Activated CD4-positive, CD25-positive, alpha-beta regulatory T cell treated with anti-CD3 and anti-CD28 coated beads, Interleukin-2, amount 50 U/mL, for 16 hours (primary cell): ENCODE measurements at places on chromosomes 4 and X.

DNA sequence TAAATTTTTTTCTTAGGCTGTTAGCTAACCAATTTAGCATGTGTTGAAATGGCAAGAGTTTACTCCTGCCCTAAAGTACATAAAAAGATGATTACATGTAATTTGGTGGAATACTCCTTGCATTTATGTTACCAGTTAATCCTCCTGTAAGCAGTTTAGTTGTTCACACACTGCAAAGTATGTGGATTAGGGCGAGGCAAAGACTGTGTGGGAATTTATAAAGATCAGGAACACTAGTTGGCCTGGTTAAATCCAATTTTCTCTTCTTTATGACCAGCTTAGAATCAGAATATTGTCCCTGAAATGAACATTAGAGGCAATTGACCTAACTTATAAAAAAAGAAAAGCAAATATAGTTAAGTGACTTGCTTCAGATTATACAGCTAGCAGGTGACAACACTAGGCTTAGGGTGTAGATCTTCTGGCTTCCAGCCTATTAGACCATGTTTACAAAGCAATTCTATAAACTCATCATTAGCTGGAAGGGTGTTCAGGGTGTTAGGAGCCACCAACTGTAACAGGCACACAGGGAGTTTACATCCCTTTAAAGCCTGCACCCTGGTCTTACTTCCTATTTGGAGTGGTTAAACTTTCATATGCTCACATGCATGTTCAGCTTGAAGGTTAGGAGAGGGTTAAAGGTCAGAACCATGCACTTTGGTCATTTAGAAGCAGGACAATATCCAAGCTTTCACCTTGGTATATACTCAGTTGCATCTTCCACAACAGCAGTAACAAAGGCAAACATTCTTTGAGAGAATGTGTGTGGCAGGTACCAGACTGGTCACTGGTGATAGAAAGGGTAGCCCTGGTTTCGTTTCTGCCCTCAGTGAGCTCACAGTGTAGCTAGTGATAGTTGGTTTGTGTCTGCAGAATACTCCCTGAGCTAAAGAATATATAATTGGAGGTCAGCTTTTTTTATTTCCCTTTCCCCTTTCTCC is 72.6 kb downstream of the GC start:
- DNase-seq: no peak

DNA sequence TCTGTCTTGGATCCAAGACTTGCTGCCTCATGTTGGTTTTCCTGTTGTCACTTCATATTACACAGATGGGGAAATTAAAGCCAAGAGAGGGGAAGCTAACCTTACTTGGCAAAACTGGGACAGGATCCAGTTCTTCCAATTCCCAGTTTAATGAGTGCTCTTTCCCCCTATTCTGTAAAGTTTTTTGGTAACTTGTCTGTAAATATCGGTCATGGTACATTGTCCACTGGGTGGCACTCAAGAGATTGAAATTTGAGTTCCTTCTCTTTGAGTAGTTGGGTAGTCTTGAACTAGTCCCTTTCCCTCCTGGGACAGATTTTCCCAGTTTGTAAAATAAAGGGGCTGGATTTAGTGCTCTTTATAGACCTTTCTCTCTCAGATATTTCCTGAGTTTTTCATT is 12.4 kb upstream of the EOLA2 start:
- no peak for DNase-seq

DNA sequence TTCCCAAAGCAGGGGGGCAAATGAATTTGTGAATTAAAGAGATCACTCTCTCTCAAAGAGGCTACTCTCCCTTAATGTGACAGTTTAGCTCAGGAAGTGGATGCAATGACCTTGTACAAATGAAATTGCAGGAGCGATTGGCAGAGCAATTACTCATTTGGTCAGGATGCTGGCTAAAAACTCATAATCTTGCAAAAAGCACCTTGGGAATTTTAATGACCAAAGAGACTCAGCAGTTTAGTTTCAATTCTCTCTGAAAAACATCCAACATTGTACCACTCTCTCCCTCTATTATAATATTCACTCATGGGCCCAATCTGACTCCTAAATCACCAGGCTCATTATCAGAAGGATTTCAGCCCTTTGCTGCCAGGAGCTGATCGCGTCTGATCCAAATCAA is 26.1 kb downstream of the PDGFC start:
- DNase-seq: no peak

GRCh38 chr4:66736606-66737005 is 808.7 kb downstream of the CENPC start:
- no peak for DNase-seq

DNA sequence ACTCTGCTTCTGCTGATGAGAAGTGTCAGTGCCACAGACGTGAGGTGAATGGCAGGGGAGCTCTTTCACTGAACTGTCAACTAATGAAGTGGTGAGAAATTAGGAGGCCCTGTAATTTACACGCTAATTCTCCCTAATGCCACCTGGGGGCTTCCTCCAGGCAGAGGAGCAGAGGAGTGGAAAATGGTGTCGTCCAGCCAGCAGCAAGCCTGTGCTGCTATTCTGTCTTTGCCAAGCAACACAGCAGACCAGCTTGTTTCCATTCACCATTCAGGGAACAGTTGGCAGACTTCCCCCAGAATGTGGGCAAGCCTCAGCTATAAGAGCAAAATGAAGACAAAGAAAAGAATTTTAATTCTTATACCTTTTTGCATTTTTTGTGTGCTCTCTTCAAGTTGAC is 245.2 kb upstream of the TET2 start:
- no peak for DNase-seq

GRCh38 chrX:66489339-66489738 is 149.5 kb downstream of the EDA2R start:
- no peak for DNase-seq

- no peak for DNase-seq
Measured at GRCh38 chr4:128737098-128737513, 72.4 kb upstream of the JADE1 start.

DNA sequence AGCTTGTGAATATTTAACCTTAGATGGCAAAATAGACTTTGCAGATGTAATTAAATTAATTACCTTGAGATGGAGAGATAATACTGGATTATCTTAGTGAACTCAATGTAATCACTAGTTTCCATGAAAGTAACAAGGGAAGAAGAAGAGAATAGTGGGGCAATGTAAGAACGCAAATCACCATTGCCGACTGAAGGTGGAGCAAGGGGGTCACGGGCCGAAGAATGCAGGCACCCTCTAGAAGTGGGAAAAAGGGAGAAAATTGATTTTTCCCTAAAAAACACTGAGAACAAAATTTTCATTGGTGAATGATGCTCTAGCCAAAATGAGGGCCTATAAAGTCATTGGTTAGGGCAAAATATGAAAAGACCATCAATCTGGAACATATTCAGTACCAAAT is 375.6 kb upstream of the EPHA5 start:
- DNase-seq: no peak

- DNase-seq: no peak
Measured at GRCh38 chr4:26896636-26897035, 36.0 kb downstream of the STIM2 start.

DNA sequence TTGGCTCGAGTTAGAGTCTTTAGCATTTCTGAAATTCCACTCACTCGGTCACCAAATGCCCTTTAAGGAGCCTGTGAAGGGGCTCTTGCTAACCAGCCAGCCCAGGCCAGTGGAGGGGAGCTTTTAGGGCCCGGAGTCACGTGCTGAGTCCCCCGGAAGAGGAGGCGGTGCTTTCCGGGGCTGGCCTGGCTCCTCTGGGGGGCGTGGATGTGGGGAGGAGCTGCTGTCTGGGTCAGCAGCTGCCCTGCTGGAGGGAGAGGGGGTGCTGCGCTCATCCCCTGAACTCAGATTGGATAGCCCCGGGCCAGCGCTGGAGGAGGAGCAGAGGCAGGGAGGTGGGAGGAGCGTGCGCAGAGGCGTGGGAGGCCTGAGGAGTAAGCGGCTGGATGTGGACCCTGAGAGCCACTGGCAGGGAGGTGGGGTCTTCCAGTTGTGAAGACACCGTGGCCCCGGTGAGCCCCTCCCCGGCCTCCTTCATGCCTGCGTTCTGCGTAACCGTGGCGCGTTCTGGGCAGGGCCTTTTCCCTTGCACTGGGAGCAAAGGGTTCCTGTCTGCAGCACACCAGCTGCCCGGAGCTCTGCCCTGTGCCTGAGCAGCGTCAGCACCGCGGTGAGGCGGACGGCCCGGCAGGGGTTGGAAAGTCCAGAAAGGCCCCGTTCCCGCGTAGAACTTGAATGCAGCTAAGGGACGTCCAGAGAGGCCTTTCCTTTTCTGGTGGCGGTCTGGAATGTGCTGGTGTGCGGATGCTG is 19.7 kb downstream of the MAEA start:
- DNase-seq: peak; percentile 18

DNA sequence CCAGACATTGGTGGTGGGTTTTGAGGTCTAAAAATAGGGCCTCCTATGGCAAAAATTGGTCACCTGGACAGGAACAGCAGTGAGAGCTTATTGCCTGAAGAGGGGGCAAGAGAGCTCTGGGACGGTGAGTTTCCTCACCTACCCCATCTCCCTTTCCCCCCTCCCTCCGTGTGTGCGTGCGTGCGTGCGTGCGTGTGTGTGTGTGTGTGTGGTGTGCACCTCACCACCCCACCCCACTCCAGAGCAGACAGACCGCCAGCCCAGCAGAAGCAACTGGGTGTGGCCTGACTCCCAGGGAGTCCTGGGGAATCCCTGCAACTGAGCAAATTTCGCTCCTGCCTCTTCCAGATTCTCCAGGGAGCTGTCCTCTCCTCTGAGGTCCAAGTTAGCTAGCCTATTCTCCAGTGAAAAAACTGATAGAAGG is 44.7 kb downstream of the PRPS1 start:
- DNase-seq: peak; percentile 47

DNA sequence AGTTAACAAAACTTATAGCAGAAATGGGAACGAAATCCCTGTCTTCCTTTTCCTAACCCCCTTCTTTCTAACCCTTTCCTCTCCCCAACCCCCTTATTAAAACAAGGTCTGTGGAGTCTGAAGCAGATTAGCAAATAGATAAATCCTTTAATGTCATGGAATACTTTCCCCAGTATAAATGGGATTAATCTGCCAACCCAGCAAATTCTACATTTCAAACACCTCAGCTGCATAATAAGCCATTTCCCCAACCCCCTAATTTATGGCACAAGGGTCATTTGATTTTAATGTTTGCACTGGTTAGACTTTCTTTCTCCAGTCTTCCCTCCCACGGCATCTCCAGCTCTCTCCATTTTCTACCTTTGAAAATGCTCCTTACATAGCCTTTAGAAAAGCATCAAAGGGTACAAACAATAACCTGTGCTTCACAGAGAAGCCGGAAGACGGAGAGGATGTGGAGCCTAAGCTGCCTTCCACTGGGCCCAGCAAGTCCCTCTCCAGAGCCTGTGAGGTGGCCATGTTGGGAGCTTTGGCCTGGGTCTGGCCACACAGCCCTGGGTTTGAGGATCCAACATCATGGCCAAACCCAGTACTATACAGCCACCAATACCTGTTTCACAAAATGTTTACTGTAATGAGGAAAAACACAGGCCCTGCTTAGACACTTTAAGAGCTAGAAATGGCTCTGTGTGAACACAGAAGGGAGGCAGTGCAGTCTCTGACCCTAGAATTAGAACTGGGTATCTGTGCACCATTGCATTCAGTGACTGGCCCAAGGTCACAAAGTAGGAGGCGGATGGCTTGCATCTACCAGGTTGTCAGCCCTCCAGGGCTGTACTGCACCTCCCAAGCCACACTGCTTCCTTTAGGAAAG is 56.9 kb upstream of the SPRY1 start:
- no peak for DNase-seq

GRCh38 chr4:115090483-115091075 is 22.8 kb downstream of the NDST4 start:
- no peak for DNase-seq

DNA sequence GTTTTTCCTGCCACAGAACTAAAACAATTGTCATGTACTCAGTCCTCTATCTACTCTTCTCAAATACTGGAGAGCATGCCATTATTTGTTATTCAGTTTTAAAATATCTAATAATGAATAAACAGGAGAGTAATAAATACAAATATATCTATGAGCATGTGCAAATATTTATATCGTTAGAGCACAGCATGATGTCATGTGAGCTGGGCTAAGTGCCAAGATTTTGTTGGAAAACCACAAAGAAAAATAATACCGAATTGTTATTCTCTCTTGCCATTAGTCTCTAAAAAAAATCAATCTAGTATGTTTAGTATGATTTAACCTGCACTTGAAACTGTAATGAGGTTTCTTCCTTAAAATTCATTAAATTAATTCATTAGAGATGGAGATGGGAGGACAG is 97.3 kb downstream of the DDX60 start:
- DNase-seq: no peak

DNA sequence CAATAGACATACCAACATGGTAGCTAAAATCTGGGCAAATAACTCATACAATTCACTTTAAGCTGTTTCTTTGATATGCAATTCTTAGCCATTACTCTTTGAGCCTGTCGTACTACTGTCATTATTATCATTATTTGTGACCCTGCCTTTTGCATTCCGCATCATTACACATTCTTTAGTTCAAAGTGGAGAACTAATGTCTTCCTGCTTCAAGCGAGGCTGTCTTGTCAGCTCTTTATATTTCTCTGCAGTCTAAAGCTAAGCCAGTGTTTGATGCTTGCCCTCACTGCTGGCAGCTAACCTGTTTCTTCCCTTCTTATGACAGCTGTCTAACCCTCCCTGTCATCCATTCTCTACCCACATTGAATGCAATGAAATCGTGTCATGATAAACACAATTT is 186.8 kb downstream of the FAT4 start:
- DNase-seq: no peak

GRCh38 chr4:100483796-100484195 is 34.0 kb downstream of the EMCN start:
- no peak for DNase-seq

DNA sequence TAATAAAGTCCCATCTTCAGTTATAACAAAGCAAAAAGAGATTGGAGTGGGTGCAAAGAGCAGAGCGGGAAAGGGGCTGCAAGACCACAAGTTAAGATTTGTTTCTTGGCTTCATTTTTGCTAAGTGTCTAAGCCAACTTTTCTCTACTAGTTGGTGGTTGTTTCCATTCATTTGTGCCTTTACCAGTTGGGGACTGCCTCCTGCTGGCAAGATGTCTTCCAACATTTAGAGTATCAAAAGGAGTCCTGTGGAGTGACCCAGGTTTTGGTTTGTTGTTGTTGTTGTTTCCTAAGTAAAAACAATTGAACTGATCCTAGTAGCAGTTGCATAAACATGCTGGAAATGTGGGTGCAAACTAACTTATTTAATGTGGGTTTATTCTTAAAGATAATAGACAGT is 121.1 kb downstream of the SPATA18 start:
- no peak for DNase-seq

- no peak for DNase-seq
Measured at GRCh38 chr4:99983289-99983943, 33.3 kb upstream of the H2AZ1 start.

DNA sequence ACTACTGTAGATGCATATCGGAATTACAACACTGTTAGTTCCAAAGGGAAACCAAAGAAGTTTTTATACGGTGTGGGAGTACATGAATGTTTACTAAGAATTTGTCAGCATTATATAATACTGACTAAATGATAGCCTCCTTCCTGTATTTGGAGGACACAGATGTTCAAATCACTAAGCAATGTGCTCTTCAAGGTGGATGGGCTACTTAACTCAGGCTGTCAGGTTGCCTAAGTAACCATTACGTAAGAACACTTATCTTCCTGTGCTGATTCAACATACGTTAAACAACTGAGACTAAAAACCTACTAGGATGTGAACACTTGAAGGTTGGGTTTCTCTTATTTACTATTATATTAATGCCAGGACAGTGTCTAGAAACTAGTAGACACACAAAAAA is 81.9 kb upstream of the HPGD start:
- DNase-seq: no peak
